ENCODE measurements at places on chromosomes 6 and 20.

DNA sequence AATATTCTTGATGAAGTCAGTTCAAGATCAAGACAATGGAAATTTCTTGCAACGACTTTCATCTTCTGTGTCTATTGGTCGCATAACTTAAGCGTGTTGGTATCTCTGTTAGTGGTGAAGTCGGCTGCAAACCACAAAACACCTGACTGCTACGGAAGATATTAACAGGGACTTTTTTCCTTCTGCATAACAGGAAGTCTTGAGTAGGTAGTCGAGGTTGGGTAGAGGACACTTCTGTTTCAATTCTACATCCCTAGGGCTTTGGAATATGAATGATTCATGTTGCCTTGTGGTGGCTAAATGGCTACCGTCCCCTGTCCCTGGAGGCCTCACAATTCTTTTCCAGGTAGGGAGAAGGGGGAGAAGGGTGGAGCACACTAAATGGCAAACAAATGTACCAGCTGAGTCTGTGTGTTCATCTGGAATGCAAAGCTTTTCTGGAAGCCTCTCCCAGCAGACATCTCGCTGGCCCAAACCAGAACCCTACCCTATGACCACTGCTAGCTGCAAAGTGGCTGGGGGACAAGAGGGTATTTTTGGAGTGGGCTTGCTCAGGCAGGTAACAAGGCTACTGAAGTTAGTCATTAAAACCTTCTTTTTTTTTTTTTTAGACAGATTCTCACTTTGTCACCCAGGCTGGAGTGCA lies 34.6 kb upstream of the NKX2-2 start:
- no peak for DNase-seq

DNA sequence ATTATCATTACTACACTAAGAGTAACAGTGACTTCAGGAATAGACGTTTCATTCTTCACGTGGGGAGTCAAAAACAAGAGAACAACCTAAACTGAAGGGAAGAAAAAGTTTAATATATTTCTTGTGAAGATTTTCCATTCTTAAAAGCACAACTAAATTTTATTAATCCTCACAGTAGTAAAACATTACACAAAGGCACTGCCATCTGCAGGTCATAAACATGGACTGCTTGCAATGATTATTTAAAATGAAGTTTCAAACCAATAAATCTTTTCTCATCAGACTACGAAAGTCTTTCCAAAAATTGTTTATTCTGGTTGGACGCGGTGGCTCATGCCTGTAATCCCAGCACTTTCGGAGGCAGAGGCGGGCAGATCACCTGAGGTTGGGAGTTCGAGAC lies 2.6 kb downstream of the NCOA5 start:
- no peak for DNase-seq

- DNase-seq = no peak
These were observed 413.4 kb upstream of the SOX4 start for GRCh38 chr6:21180155-21180554.

DNA sequence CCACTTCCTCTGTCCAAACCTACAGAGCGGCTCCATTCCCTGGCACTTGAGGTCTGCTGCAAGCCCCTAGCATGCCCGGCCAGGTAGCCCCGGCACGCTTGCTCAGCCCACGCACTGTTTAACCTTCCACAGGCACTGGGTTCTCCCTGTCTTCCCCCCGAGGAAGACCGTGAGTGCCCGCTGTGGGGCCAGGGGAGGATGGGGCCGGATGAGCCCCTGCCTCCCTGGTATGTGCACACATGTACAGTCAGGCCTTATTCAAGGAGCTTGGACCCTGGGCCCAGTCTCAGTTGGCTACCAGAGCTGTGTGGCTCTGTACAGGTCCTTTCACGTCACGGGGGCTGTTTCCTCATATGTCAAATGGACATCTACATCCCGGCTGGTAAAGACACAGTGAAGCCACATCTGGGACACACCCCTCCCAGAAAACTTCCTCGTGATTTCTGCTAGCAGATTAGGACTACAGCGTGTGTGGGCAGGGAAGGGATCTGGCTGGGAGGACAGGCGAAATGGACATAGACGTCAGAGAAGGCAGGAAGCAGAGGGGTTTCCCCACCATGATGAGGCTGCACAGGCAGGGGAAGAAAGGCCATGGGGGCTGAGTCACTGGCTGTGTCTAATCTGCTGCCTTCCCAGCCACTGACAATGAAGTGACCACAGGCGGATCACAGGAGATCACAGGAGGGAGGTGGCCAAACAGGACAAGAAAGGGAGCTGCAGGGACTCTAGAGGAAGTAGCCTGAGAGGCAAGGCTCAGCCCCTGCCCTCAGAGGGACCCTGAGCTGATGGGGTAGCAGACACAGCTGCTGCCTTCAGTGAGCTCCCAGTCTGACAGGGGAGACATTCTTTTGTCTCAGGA lies 62.9 kb downstream of the MRPL14 start:
- no peak for DNase-seq

GRCh38 chr6:99236010-99236409 lies 113.5 kb downstream of the FAXC start:
- no peak for DNase-seq

GRCh38 chr6:155274533-155274932 lies 10.7 kb downstream of the CLDN20 start:
- no peak for DNase-seq

DNA sequence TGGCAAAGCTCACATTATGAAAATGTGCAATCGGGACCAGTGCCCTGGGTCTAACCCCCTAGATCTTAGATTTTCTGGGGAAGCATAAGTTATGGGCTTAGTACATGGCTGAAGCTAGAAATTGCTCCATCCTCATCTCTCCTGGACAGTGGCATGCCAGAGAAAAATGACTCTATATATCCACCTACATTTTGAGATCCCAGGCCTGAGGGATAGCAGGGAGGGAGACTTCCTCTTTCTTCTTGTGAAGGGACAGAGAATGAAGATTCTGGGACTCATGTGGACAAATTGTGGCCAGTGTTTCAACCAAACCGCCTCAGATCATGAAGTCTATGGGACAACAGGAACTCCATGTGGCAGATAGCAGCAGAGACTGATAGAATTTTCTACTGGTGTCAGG lies 35.4 kb downstream of the GSTA2 start:
- no peak for DNase-seq

GRCh38 chr20:38889792-38890496 lies 36.3 kb upstream of the FAM83D start:
- DNase-seq = no peak

GRCh38 chr20:6746901-6747609 lies 20.4 kb upstream of the BMP2 start:
- no peak for DNase-seq

DNA sequence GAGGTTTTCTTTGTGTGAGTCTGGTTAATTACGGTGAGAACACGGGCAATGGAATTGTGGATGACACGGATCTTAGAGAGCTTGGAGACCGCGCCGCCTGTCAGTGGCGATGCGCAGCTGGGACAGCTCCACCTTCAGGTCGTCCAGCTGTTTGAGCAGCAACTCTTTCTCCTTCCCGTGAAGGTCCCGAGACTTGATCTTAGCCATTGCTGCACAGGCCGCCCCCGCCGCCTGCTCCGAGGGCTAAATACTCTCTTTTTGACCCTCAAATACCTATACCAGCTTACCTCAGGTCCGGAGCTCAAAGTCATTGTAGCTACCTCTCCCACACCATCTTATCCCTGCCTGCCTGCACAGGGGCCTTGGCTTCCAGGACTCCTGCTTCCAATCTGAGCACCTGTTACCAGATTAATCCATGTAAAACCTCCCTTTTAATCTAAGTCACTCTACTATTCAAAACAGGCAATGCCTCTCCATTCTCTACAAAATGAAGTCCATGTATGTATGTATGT lies 100.2 kb downstream of the PREP start:
- DNase-seq = no peak

DNA sequence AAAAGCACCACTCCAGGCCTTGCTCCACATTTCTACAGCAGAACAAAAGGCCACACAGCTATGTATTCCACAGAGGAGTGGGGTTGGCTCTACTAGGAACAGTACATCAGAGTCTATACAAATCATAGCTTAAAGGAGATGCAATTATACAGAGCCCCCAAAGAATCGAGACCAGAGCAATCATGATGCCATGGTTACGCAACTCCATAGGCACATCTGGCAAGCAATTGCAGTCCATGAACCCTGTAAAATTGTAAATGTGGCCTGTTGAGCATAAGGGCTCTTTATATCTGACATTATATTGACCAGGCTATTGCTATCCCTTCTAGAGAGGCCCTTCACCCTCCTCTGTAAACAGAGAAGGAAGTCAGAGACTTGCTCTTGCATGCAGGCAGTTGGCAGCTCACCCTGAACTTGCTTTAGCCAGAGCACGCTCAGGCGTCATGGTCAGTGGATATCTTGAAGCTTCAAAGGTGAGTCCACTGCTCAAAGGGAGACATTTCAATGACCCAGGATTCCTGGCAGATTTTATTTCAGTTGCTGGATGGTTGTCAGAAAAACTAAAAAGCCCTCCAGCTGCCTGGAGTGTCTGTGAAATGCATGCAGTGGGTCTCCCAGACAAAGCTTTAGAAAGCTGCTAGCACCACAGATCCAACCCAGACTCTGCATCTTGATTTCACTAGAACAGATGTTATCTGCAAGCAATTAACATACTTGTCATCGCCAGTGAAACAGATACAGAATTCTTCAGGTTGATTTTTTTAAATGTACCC lies 357.2 kb downstream of the CENPW start:
- DNase-seq = no peak

- DNase-seq = no peak
These were observed 19.9 kb upstream of the PRIM2 start for GRCh38 chr6:57297505-57297904.

Data from tibial nerve (tissue), 4 donors.